RWPE2 (cell line): ENCODE measurements at places on chromosomes 5 and 9.

DNA sequence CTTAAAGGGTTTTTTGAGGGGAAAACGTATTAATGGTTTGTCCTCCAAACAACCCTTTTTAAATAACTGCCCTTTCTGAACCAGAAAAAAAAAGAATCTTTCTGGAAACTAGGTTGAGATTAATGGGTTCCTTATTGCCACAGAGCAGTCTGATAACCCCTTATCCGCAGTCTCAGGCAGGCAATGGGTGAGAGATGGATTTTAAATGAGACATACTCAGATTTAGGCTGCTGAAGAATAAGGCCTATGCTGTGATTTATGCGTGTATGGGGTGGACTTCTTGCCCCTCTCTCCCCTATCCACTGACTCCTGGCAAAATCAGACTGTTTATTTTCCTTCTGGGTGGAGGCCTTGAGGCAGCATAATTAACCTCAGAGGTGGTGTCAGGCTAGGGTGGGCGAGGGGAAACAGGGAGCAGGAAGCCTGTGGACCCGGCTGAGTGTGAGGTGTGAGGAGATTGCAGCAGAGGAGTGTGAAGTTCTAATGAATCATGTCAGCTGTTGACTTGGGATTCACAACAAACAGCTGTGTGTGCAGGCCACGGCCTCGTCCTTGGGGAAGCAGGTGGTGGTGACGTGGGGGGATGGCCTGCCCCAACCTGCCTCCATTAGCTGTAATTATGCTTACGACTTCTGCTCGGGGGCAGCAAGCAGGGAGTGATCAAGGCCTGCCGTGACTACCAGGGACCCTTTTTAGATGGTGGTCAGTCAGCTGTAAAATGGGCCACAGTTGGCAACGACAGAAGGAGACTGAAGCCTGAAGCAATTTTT lies 196.4 kb downstream of the SEMA6A start:
- DNase-seq: no peak

GRCh38 chr9:16652582-16652981 lies 217.9 kb downstream of the BNC2 start:
- no peak for DNase-seq

DNA sequence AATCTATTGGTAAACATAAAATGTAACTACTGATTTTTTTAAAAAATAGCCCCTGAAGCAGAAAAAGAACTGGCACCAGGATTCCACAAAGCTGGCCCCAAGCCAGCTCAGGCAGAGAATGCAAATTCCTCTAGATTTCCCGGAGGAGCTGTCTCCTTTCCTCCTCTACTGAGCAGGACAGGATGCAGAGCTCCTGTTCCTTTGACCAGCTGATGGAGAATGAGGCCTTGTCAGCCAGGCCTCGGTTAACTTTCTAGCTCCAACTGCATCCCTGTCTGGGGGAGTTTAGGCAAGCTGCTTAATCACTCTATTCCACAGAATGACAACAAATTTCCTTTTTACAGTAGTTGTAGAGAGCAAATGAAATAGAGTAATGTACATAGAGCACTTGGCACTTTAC lies 155.5 kb downstream of the GNAQ start:
- no peak for DNase-seq

GRCh38 chr5:148750614-148751013 lies 75.8 kb upstream of the ADRB2 start:
- no peak for DNase-seq

DNA sequence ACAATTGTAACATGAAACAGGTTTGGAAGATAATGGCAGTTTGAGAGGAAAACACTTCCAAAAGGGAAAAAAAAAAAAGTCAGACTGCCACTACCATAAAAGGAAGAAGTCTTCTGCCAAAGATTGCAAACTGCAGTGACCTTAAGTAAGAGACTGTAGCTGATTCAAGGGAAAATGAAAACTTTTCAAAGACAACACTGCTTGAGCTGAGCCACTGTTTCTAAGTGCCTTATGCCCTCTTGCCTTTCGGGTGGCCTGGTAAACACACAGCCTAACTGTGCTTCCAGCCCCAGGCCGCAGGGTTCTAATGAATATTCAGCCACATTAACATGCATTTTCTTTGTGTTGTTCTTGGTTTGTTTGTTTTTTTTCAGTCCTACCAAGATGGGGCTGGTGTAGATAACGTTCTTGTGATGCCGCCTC lies 354.6 kb downstream of the BNC2 start:
- no peak for DNase-seq
